Thoracic aorta (tissue), 2 donors: ENCODE measurements at places on chromosomes 5 and 9.

- H3K27ac ChIP-seq = no peak overlapping the region
- H3K4me3 ChIP-seq = no peak overlapping the region
- no peak for DNase-seq
- no peaks in the 10 kb centered on the region for H3K4me1 ChIP-seq
- H3K27me3 ChIP-seq = no peaks in the 10 kb centered on the region
- peaks cover 6% of the 10 kb centered on the region for H3K36me3 ChIP-seq
Measured at GRCh38 chr5:1097381-1097987, 14.4 kb downstream of the SLC12A7 start.

GRCh38 chr5:73663860-73664240 lies 37.9 kb downstream of the ARHGEF28 start:
- H3K27ac ChIP-seq = no peak overlapping the region
- H3K4me1 ChIP-seq = no peaks in the 10 kb centered on the region
- DNase-seq = no peak
- no peaks in the 10 kb centered on the region for H3K27me3 ChIP-seq

- no peak for DNase-seq
- H3K36me3 ChIP-seq = peaks cover 15% of the 10 kb centered on the region
- peaks cover 15% of the 10 kb centered on the region for H3K4me1 ChIP-seq
- no peak overlapping the region for H3K4me3 ChIP-seq
Measured at GRCh38 chr9:134698587-134699342, 57.2 kb downstream of the COL5A1 start.

DNA sequence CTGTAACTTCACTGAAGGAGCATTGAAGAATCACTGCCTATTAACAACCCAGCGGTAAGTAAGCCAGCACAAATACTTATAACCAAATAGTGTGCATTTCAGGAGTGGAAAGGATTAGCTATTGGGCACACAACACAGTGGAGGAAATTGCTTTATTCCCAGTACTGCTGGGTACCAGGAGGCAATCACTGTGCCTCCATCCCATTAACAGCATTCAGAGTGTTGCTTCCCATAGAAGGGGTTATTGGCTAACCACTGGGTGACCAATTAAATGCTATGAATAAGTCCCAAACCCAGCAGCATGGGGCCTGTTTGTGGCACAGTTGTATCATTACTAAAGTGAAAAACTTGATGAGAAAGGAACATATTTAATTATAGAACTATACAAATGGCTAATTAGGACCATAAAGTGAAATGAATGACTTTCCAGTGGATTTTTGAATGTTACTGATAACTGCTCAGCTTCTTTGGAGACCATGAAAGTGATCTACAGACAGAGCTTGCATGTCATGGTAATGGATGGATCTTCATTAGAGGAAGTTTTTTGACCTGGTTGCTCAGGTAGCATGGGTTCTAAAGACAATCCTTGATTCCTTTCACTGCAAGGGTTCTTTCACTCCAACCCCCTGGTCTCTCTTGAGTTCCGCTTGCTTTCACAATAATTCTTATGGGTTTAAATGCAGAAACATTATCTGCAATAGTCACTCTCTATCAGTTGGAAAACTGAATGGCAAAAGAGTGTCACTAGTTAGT lies 413.3 kb upstream of the RORB start:
- no peak overlapping the region for H3K4me3 ChIP-seq
- no peak overlapping the region for H3K27ac ChIP-seq
- no peaks in the 10 kb centered on the region for H3K4me1 ChIP-seq
- H3K27me3 ChIP-seq = no peaks in the 10 kb centered on the region
- H3K36me3 ChIP-seq = no peaks in the 10 kb centered on the region
- DNase-seq = no peak

GRCh38 chr9:2624051-2624682 lies 2.6 kb downstream of the VLDLR start:
- no peak for DNase-seq
- peak overlapping the region; percentile 89 for H3K27ac ChIP-seq
- H3K4me3 ChIP-seq = peak overlapping the region; percentile 83
- H3K27me3 ChIP-seq = no peaks in the 10 kb centered on the region
- H3K4me1 ChIP-seq = no peaks in the 10 kb centered on the region
